ENCODE measurements at places on chromosomes 6 and 20. TPM values are rescaled to one million over a fixed set of nuclear protein-coding genes. Genes with fewer than 3 reads are reported as not detected.

TSHZ2 gene
- not detected for polyA plus RNA-seq

TCF21 gene
- polyA plus RNA-seq = 32.2 TPM

SLC24A3 gene
- polyA plus RNA-seq = not detected

- DNase-seq = no peak
These were observed 16.9 kb upstream of the ELMO2 start for GRCh38 chr20:46423342-46423741.

DNA sequence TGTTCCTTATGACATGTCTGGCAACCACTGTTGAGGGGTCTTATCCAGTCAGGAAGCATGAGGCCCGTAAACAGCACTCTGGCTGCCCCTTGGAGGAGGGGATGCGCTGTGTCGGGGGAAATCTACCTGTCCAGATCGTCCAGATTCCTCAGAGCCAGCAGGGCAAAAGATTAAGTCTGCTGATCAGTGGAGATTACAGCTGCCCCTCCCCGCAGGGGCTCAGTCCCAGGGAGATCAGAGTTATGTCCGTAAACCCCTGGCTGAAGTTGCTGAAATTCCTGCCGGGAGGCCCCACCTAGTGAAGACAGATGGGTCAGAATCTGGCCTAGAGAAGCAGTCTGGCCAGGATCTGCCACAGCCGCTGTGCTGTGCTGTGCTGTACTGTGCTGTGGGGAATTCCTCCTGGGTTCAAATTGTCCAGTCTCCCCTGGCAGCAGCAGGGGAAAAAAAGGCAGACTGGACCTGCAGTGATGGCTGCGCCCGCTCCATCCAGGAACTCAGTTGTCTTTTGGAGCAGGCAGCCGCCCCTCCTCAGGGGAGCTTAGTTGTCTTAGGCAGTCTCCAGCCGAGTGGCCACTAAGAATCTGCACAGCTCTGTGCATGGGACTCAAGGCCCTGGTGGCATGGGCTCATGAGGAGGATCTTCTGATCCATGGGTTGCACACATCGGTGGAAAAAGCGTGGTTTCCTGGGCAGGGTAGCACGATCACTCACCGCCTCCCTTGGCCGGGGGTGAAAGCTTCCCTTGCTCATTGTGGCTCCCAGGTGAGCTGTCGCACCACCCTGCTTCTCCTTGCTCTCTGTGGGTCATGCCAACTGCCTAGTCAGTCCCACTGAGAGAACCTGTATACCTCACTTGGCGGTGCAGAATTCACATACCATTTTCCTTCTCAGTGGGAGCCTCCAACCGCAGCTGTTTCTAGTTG lies 1368.8 kb upstream of the ADGRB3 start:
- DNase-seq = no peak

EPPIN gene
- not detected for polyA plus RNA-seq

DNA sequence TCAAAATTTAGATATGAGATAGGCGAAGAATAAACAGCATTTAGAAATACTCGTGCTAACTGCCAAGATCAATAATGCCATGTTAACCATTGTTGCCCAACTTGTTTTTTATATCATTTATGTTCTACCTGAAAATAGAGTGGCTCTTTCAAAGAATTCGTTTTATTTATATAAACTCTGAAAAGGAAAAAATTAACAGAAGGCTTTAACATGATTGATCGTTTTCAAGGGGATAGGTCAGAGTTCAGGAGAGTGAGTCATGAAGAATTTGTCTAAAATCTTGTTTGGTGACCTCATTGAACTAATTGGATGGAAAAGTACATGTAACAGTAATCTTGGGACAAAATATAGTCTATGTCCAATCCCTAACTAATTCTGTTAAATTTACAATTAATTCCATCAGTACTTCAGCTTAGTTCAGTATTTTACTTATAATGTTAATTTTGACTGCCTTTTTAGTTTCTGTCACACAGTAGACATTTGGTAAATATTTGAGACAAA lies 11.1 kb upstream of the ELOVL2 start:
- no peak for DNase-seq

TNFRSF21 gene
- 21.7 TPM for polyA plus RNA-seq

VSTM2L gene
- 0.50 TPM for polyA plus RNA-seq

ULBP1 gene
- polyA plus RNA-seq = 2.6 TPM

Measured in AG04450 (cell line).